Karpas-422 (cell line): ENCODE measurements at places on chromosomes 13 and 19.
A peak's percentile ranks its signal among the peaks of the same experiment; 100 is the strongest.

DNA sequence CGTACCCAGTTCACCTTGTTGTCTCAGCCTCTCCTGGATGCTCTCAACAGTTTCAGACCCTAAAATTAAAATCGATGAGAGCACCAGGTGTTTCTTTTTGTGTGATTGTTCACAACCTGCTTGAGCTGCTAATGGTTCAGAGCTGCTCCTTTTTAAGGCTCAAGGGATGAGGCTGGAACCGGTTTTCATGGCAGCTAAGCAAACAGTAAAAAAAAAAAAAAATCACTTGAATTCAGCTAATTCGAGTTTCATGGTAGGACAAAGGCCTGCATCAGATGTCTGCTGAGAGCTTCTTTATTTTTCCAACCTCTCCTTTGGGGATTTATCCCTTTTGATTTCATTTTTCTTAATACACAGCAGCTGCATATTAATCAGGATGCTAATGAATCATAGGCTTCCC is 6.5 kb downstream of the SYCE2 start:
- no peak for DNase-seq

- peak; percentile 67 for DNase-seq
Measured at GRCh38 chr19:18437491-18438330, at the start of gene ISYNA1. Gene ISYNA1, minus strand, starts transcription at chr19:18438133. Its CDS starts 154 bp downstream, at chr19:18437979.

DNA sequence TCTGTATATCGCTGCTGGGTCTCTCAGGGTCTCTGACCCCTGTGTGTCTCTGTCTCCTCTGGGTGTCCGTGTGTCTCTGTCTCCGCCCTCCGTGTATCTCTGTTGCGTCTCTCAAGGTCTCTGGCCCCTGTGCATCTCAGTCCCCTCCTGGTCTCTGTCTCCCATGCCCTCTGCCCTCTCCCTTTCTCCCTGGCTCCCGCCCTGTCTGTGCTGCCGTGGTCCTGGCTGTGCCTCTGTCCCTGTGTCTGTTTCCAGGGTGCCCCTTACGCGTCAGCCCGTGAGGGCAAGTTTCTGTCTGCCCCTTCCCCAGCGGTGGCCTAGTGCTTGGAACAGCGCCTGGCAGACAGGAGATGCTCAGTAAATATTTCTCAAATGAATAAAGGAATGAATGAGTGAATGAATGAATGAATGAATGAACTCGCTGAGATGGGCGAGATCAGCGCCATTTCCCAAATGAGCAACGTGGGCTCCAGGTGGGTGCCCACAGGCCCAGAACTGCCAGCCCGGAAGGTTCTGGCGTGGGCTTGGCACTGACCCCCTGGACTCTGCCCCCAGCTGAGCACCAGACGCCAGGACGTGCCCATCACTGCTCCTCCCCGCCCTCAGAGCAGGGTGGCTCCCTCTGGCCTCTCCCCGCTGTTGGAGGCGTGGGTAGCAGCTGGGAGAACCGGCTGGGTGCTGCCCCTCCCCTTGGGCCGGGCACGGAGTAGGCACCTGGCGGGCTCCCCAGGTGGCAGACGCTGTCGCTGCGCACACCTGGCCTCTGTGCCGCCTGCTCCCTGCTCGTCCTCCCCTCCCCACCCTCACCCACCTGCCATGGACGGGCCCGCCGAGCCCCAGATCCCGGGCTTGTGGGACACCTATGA is at the start of gene SULT2B1:
Gene SULT2B1 (plus strand): TSS at position 736 of the 866 bp plus-strand sequence. CDS start 81 bp downstream, at position 817.
- no peak for DNase-seq

DNA sequence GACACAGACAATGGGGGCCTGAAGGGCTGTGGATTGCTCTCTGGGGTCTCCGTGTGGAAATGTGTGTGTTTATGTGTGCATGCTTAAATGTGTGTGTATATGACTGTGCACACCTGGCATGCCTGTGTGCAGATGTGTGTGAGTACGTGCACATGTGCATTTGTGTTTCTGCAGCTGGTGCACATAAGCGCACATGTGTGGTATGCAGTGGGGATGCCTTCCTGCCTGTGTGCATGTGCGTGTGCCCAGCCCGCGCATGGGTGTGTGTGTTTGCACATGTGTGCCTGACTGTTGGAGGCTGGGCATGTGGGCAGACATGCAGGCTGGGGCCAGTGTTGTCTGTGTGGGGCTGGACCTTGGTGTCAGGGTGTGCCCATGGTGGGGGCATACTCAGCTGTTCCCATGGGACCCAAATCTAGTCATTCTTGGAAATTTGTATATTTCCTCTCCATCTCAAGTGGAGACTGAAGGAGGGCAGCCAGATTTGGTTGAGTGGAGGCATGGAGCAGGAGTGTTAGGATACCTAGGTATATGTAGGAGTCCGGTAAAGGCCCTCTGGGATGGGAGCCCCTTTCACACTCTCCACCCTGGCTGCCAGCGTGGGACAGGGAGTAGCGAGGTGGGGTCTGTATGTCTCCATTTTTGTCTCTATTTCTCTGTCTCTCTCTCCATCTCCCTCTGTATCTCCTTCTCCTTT is 49.9 kb downstream of the CELF5 start:
- no peak for DNase-seq

DNA sequence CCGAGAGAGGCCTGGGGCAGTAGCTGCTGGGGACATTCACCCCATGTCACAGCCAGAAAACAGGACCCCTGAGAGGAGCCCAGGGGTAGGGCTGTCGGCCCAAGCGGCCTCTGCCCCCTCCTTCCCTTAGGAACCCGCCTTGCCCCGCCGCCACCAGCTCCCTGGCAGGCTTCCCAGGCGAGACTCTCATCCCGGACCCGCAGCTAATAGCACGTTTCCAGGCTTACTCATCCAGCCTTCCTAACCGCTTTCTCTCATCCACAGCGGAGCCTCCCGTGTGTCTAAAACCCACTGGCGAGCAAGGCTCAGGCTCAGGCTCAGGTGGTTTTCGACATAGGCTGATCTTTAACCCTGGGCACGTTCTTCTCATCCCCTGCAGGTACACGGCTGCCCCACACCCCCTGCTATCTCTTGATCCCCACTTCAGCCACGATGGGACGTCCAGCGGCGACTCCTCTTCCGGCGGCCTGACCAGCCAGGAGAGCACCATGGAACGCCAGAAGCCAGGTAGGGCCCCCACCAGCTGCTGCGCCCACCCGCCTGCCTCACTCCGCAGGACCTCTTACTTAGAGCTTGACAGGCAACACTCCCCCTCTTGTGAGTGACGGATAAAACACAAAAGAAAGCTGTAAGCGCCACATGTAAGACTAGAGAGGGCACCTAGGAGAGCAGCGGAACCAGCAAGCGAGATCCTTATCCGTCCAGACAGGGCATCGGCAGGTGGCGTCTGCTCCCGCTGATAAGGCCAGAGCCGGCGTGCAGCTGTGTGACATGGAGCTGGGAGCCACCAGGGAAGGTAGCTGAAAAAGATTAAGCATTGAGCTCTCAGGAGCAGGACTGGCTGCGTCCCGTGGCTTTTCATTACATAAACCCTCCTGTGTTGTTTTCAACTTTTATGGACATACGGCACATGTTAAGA is 71.3 kb downstream of the DPF1 start:
- no peak for DNase-seq

DNA sequence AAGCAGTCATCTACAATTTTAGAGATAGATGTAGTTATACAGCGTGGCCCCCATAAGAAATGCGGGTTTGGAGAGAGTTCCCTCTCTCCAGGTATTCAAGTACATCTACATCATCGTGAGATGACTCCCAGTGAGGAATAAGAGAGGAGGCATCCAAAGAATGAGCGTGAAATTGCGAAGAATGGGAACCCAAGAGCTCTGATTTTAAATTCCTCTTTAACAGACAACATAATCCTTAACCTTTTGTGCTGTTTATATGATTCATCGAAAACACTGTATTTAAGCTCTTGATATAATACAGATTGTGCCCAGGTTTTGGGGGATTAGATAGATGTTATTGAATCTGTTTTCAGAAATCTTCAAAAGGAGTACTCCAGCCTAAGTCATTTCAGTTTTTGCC is 161.5 kb downstream of the COG6 start:
- DNase-seq = no peak

- DNase-seq = peak; percentile 63
Measured at GRCh38 chr19:17091758-17092333, 16.3 kb downstream of the MYO9B start.

DNA sequence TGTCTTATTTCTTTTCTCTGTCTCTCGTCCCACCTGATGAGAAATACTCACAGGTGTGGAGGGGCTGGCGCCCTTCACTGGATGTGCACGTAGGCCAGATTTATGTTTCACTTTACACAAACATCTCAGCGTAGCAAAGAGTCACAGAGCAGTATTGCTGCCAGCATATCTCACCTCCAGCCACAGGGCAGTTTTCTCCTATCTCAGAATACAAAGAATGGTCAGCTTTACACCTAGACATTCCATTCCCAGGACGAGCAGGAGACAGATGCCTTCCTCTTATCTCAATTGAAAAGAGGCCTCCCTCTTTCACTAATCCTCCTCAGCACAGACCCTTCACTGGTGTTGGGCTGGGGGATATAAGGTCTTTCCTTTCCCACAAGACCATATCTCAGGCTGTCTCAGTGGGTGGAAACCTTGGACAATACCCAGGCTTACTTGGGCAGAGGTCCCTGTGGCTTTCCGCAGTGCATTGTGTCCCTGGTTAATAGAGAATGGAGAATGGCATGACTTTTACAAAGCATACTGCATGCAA is 7.2 kb upstream of the ZNF611 start:
- no peak for DNase-seq

- DNase-seq = peak; percentile 26
Measured at GRCh38 chr19:35663981-35664380, 2.3 kb upstream of the UPK1A start.

- DNase-seq = no peak
Measured at GRCh38 chr13:87712012-87712411, 40.8 kb downstream of the SLITRK5 start.

DNA sequence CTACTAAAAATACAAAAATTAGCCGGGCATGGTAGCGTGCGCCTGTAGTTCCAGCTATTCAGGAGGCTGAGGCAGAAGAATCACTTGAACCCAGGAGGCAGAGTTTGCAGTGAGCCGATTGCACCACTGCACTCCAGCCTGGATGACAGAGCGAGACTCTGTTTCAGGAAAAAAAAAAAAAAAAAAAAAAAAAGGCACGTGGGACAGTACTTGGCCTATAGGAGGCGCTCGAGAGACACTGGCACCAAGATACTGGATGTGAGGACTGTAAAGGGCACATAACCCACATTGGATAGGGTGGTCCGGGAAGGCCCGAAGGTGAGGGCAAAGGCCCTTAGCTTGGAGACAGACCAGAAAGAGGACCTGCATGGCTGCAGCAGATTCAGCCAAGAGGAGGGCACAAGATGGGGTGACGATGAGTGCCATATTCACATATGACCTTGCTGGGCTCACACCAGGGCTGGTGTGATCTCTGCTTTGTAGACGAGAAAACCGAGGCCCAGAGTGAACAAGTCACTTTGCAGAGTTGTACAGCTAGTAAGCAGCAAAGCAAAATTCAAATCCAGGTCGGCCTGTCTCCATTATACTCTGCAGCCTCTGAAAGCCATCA is 89.4 kb downstream of the DPF1 start:
- peak; percentile 87 for DNase-seq

- no peak for DNase-seq
Measured at GRCh38 chr19:38524369-38524768, 90.9 kb downstream of the RYR1 start.

DNA sequence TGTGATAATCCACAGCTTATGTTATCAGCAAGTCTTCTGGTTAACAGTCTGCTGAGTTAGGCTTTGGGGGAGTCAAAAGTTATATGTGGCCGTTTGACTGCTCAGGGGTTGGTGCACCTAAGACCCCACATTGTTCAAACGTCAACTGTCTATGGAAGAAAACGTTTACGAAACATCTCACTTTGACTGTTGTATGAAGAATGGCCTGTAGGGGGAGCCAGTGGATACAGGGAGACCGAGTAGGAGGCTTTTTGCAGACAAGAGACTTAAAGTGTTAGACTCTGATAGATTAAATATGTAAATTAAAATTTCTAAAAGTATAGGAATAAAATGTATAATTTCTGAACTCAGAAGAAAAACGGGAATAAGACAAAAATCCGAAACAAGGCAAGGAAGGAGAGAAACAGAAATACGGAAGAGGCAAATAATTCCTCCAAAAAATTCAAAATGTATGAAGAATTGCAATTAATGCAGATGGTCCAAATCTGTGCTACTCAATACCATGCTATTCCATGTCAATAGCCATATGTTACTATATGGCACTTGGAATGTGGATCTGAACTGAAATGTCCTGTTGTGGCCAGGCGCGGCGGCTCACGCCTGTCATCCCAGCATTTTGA is 37.8 kb downstream of the TNFSF14 start:
- peak; percentile 95 for DNase-seq

DNA sequence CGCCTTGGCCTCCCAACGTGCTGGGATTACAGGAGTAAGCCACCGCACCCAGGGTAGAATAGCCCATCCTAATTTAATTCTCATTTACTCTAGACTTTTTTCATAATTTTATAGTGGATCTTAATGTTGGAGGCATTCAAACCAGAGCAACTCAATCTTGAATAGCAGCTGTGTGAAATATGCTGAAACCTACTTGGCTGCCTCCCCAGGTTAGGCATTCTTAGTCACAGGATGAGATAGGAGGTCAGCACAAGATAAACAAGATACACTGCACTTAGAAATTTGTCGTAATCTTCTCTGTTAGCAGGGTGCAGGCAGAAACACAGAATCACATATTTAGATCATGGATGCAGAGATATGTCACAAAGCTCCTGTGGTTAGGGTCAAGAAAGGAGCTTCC is 2.7 kb upstream of the ZNF43 start:
- no peak for DNase-seq

DNA sequence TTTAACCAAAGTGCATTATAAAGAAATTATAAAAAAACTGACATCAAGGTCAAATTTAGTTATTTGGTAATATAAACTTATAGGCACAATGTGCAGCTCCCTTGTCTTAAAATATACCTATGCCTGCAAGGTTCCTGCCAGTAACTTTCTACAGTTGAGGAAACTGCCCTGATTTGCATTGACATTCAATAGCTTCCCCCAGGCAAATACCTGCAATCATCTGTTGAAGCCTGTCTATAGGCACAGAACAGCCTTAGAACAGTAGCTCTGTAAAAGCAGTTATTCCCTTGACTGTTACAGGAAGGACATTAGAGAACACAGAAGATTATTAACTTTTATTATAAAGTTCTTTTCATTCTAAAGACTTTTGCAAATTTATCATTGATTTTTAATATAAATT is 1239.5 kb downstream of the PCDH9 start:
- DNase-seq = no peak

GRCh38 chr13:49357694-49358093 is 86.2 kb downstream of the CAB39L start:
- DNase-seq = no peak

GRCh38 chr13:36973621-36974295 is 25.4 kb downstream of the ALG5 start:
- DNase-seq = peak; percentile 64
